Stimulated activated CD8-positive, alpha-beta memory T cell treated with anti-CD3 and anti-CD28 coated beads, Interleukin-15, amount 100 ng/mL, for 48 hours (primary cell): ENCODE measurements at places on chromosomes 13 and 19.

- DNase-seq = no peak
Observed at GRCh38 chr13:49340161-49340560, 92.4 kb downstream of the CDADC1 start.

DNA sequence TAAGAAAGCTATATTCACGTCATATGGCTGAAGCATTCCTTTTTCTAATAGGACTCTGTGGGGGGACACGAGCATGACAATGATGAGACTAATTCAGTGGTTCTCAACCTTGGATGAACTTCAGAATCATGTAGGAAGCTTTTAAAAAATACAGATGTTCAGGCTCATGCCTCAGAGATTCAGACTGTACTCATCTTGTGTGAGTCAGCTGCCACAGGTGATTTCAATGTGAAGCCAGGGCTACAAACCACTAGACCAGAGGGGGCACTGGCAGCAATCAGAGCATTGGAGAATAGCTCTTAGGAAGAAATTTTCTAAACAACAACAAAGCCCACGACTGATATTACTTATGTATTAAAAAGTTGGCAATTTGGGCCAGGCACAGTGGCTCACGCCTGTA is 91.7 kb downstream of the SERP2 start:
- no peak for DNase-seq

- peak; percentile 27 for DNase-seq
Observed at GRCh38 chr19:861756-862580, 2.5 kb downstream of the CFD start.

DNA sequence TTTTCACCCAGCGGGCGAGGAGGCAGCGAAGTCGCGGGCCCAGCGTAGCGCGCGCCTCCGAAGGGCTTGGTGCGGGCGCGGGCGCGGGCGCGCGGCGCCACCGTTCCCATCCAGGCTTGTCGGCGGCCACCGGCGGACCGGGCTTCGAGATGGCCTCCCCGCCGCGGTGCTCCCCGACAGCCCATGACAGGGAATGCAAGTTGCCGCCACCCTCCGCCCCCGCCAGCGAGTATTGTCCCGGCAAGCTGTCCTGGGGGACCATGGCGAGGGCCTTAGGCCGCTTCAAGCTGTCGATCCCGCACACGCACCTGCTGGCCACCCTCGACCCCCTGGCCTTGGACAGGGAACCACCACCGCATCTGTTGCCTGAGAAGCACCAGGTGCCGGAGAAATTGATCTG is at the start of gene WDR88:
TSS of gene WDR88 (plus strand) at position 94 of the 400 bp plus-strand sequence. CDS start at position 150, 56 bp downstream.
- no peak for DNase-seq

DNA sequence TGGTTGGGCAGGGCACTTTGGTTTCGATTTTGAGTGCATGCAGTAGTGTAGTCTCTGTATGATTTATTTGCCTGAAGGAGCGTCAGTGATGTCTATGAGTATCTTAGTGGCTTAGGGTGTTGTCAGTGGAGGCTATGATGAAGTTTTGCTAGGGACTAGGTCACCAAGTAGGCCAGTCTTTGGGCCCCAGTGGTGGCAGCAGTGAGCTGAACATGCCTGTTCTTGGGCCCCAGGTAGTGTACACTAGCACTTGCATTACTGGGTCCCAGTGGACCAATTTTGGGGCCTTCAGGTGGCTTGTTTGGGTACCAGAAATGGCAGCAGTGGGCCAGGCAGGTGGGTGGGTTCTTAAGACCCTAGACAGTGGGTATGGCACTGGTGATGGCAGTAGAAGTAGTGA is 598.7 kb upstream of the SPRY2 start:
- no peak for DNase-seq

DNA sequence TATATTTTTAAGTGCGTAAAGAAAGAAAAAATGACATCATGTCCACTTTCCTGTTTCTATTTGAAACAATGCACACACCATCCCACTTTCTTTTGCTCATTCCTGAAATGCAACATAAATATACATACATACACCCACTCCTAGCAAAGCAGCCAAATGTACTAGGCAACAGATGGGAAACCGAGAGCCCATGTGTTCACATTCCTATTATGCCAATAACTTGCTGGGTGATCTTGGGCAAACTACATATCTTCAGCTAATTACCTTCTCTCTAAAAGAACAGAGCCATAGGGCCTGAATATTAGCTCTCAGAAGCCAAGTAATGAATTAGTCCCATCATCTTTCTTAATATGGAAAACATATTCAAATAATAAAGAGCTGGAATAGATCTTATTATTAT is 610.6 kb upstream of the ATXN8OS start:
- no peak for DNase-seq

GRCh38 chr19:38946229-38947010 is 15.7 kb downstream of the MRPS12 start:
- DNase-seq = no peak

GRCh38 chr19:38705197-38706019 is 38.9 kb downstream of the CAPN12 start:
- no peak for DNase-seq

- DNase-seq = peak; percentile 20
Observed at GRCh38 chr19:29576761-29577648, 29.1 kb upstream of the POP4 start.

GRCh38 chr13:47033216-47033615 is 136.4 kb upstream of the HTR2A start:
- DNase-seq = no peak

DNA sequence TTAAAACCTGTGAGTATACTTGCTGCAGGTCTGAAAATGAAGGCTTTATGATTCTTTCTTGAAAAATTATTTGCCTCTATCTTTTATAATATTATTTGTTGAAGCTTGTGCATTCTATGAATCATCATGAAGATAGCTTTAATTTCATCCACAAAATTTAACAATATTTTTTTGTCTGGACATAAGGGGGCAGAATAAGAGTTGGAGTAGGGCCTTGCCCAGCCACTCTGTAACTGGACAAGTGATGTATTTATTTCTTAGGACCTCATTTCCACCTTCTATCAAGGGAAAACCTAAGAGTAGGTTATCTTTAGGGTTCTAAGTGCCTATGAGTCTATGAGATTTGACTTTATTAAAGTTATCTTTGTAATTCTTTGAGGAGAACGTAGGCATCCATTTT is 49.9 kb downstream of the N4BP2L1 start:
- DNase-seq = no peak

DNA sequence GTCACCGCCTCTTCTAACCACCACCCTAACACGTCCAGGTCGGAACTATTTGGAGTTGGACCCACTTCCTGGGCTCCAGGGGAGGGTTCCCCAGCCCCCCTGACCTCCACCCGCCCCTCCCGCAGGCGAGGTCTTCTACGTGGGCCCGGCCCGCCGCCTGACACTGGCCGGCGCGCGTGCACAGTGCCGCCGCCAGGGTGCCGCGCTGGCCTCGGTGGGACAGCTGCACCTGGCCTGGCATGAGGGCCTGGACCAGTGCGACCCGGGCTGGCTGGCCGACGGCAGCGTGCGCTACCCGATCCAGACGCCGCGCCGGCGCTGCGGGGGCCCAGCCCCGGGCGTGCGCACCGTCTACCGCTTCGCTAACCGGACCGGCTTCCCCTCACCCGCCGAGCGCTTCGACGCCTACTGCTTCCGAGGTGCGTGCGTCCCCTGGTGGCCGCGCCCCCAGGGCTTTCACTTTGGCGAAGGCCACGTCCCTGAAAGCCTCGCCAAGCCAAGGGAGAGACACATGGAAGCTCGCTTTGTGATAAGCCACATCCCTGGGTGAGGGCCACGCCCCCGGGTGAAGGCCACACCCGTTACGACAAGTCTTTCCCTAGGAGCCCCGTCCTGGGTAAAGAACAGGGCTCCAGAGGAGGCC is 13.2 kb downstream of the NCAN start:
- DNase-seq = peak; percentile 52

- no peak for DNase-seq
Observed at GRCh38 chr19:4443966-4444764, 13.4 kb downstream of the UBXN6 start.

DNA sequence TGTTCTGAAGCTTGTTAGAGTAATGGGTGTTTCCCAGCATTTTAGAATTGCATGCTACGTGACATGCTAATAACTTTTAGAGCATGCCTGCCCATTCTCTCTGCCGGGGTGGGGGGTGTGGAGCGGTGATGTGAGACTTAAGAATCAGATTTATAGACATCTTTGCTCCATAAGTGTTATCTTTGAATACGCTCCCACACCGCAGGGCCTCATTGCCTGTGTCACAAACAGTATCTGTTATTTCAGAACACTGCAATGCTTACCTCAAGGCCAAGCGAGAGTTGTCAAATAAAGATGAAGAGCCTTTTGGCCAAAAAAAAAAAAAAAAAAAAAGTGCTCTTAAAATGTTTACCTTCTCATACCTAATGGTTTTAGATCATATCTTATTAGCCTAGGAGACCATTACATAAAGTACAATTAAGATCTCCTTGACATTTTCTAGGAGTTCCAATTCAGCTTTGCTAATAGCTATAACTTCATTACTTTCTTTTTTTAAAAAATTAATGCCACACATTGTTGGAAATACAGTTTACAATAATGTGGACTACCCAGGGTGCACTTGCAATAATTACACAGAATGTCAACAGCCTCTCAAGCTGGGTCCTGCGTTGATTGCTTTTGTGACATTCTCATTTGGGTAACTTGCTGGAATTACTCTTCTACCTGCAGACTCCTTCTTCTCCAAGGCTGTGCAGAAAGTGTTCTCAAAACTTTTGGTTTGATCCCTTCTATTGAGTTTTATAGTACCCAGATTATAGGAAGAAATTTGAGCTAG is 525.3 kb downstream of the KLF12 start:
- DNase-seq = no peak

DNA sequence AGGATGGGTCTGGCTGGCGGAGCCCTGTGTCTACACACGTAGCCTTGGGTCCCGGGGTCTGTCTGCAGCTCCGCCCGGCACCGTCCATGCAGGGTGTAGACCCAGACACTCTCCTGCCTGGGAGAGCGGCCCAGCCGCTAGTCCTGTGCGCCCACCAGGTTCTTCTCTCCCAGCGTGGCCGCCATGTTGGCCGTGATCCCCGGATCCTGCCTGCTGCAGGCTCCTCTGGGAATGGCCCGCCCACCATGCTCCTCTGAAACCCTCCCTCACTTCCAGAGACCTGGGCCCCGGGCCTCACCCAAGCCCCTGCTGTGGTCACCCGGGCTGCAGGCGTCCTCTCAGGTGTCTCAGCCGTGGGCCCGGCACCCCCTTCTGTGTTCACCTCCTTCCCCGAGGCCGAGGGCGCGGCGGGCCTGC is 57.7 kb upstream of the MCF2L start:
- no peak for DNase-seq

DNA sequence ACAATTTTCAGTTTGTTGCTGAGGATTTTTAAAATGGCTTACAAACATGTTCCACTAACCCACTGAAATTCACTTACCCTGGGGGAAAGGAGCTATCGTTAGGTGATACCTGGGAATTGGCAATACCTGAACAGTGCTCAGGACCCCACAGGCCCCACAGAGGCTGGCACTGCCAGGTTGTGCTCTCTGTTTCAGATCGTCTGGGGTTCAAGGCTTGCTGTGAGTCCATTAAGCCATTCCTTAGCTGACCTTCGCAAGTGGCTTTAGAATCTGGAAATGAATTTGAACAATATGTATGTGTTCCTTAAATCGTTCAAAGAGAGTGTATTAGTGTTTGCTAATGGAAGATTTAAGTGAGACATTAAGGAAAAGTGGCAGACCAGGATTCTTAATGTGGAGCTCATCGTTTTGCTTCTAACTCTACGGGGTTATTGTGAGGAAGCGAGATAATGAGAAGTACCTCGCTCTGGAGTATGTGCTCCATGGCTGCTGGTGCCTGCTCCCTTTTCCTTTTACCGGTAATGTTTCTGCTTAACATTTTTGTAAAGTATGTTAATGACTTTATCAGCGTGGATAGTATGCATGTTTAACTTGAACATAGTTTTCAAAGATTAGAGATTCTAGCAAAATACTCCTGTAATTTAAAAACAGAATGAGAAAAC is 13.6 kb downstream of the KLF5 start:
- DNase-seq = no peak

GRCh38 chr13:75180805-75181455 is 301.0 kb downstream of the TBC1D4 start:
- no peak for DNase-seq

DNA sequence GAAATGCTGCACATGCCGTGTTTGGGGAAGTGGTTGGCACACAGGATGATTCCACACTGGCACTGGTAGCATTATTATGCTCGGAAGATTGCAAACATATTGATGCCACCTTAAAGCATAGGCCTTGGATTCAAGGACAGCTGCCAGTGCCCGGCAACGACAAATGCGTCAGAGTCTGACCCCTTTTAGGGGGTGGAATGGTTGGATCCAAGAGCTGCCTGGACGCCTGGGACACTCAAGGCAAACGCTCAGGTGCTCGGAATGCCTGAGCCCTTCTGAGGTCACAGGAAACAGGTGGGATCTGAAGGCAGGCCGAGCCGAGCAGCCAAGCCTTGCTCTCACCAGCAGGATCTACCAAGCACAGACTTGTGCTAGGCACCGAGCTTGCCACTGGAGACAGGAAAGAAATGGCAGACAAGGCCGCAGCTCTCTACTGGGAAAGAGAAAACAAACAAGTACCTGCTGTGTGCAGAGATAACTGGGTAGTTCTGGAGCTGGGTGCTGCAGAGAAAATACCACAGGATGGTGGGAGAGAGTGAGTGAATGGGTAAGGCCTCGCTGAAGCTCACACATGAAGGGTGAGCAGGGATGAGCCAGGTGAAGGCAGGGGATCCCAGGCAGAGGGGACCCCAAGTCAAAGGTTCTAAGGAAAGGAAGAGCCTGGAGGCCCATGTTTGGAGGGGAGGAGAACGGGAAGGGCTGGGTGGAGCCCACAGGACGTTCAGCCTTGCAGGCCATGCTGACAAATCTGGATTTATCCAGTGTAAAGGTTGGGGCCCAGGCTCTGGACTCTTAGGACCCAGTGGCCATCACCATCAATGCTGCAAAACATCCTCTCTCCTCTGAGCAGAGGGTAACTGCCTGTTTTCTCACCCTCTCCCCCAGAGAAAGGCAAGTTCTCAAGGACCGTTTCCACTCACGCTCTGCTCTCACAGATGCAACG is 9.2 kb downstream of the RANBP3 start:
- DNase-seq = no peak

- DNase-seq = no peak
Observed at GRCh38 chr13:89486065-89486464, 1814.9 kb downstream of the SLITRK5 start.

DNA sequence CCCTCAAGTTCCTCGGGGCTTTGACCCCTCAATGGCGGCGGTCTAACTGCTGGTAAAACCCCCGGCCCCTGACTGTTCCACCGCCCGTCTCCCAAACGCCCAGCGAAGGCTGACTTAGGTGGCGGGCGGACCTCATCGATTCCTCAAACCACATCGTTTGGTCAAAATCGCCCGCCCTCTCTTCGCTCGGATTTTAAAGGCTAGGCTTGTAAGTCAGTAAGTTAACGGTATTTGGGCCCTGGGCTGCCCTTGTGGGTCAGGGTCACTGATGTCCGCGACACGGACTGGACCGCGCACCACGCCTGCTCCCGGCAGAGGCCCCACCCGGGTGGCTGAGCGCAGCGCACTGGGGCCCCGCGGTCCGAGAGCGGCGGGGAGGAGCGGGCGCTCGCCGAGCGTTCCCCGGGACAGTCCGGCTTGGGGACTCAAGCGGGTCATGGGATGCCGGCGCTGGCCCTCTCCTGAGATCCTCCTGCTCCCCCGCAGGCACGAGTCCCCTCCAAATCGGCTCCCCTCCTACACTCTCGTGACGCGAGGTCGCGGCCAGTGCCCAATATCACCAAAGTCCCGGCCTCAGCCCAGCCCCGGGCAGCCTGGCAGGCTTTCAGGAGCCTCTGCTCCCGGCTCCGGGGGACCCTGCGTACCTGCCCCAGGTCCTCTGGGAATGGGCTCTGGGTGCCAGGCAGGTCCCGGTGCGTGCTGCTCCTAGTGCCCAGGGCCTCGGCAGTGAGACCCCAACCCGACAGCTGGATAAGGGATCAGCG is 1.0 kb downstream of the FLT1 start:
- DNase-seq = no peak

- no peak for DNase-seq
Observed at GRCh38 chr19:54316746-54317107, 3.8 kb upstream of the LILRA5 start.
